Stomach (tissue), 19 donors: ENCODE measurements at places on chromosomes 4 and X.

DNA sequence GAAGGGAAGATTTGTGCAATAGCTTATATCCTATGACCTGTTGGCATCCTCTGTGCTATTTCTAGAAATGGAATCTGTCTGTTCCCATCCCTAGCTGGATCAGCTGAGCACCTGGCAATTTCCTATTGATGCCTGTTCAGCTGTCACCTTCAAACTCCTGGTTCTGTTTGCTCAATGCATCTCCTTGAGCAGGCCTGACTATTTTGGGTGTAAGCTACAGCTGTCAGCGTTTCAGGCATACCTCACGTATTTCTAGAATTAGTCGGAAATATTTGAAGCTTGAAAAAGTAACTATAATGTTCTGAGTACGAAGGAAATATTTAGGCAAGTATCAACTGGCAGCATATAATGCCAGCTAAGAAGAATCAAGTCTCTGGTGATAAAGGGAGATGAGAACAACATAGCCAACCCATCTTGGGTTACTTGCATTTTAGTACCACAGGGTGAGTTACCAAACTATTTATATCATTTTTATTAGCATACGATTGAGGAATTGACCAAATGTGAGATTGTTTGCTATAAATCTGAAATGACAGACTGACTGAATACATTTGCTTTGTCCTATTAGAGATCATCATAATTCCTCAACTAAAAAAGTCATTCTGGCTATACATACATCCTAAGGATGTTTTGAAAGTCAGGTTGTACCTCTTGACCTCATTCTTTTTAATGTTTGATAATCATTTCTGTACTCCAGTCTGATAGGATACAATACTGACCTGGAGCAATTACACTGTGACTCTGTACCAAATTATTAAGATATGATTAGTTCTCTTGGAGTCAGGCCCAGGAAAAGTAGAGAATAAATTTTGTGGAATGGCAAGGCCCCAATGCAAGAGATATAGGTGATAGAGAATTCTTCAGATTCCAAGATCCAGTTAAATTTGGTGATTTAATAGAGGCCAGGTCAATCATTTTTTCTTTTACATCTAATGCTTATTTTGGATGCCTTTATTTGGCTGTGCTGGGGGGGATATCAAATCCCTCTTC is 36.4 kb upstream of the PLAC1 start:
- DNase-seq, result no peak

DNA sequence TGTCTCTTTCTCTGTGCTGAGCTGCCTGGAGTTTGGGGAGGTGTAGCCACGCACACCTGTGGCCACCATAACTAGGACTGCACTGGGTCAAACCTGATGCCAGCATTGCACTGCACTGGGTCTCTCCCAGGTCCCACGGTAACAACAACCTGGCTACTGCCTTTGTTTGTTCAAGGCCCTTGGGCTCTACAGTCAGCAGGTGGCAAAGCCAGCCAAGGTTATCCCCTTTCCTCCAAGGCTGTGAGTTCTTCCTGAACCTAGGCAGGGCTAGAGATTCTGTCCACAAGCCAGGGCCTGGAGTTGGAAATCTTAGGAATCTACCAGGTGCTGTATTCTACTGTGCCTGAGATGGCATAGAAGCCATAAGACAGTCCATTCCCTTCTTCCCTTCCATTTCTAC is 126.7 kb upstream of the MAGEE2 start:
- DNase-seq, result no peak

DNA sequence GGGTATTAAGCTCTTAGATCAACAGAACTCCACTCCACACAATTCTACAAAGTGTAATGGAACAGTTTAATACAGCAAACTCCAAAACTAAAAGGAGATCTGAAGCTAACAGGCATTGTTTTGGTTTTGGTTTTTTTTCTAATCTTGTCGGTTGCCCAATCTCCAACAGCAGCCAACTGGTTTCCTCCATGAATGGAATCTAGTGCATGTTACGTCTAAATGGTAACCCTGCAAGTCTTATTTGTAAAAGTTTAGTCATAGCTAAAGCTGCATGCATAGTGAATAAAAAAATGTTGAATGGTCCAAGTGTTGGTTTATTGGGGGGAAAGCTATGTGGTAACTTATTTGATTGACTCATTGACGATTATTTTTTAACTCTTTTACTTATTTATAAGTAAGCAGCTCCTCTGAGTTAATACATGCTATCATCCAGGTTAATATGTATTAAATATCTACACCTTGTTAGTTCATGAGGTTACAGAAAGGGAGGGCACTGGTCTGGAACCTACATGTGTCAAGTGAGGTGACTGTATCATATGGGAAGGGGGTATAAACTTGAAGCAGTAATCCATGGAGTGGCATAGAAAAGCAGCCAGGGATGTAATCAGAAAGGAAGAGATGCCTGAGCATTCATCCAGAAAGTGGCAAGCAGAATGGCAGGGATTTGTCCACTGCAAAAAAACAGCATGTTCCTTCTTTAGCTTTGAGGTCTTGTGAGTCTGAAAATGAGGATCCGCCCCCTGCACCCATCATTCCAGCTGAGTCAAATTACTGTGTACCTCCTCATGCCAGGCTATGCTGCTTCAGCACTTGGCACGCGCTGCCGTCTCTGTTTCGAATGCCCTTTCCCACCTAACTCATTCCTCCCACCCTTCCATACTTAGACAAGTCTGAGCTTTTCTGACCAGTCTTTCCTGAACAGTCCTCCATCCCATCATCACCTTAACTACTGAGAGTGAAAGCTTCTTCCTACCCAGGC is 81.7 kb downstream of the PDGFC start:
- DNase-seq, result no peak

DNA sequence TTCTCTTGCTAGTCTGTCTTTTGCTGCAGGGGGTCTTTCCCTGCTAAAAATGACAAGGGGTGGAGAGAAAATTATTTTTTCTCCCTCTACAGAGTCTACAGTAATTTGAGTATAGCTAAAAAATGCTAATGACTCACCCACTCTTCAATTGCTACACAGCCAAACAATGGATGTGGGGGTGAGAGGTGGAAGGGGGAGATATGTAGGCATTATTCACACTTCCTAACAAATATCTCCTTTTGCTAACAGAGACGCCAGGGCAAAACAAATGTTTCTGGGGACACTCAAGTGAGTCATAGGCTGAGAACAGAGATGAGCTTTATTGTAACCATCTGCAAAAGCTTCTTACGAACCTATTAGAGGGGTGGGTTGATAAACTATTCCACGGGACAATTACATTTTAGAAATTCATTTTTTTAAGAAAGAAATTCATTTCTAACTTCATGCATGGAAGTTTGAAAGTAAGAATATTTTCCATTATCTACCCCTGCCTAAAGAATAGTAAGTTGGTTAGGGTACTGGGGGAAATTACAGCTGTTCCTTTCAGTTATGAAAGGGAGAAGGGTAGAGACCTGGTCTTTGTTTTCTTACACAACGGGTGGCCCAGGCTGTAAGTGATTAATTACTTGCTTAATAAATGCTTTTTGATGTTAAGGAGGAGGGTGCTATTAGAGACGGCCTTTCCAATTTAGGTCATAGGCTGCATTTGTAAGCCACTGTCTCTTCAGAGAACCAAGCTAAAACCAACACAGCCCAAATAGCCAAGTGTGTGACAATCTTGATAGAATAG is 12.8 kb downstream of the SCD5 start:
- no peak for DNase-seq

DNA sequence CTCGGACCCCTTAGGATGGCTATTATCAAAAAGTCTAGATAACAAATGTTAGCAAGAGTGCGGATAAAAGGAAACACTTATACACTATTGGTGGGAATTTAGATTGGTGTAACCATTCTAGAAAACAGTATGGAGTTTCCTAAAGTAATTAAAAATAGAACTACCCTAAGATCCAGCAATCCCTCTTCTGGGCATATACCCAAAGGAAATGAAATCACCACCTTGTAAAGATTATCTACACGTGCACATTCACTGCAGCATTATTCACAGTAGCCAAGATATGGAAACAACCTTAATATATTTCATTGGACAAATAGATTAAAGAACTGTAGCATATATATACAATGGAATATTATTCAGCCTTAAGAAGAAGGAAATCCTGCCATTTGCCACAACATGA is 462.4 kb downstream of the IQCM start:
- DNase-seq, result no peak

DNA sequence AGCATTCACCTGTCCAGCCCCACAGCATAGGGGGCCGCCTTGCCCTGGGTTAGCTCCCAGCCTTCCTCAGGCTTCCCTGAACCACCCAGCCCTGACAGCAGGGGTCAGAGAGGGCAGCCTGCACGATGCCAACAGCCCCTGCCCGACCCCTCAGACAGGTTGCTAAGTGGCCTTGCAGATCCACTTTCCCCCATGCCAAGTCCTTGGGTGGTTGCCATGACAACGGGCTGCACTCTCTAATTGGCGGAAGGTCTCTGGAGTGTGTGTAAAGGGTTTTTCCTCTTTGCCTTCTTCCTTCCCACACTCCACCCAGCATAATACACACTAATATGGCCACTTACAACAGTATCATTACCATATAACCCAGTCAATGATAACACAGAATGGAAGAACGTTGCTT is 99.6 kb upstream of the AFAP1 start:
- no peak for DNase-seq

DNA sequence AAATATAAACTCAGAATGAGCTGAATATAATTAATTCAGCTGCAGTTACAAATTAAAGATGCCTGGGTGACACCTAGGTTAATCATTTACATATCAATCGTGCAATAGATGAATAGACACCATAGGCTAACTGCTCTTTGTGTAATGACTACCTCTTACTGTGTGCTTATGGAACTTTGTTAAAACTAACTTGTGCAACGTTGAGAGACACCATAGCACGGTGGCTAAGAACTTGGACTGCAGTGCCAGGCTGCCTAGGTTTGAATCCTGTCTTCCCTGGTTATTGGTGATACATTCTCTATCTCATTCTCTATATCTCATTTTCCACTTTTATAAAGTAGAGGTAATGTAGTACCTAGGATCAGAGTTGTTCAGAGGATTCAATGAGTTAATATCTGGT is 46.9 kb downstream of the SMAD1 start:
- DNase-seq, result no peak

DNA sequence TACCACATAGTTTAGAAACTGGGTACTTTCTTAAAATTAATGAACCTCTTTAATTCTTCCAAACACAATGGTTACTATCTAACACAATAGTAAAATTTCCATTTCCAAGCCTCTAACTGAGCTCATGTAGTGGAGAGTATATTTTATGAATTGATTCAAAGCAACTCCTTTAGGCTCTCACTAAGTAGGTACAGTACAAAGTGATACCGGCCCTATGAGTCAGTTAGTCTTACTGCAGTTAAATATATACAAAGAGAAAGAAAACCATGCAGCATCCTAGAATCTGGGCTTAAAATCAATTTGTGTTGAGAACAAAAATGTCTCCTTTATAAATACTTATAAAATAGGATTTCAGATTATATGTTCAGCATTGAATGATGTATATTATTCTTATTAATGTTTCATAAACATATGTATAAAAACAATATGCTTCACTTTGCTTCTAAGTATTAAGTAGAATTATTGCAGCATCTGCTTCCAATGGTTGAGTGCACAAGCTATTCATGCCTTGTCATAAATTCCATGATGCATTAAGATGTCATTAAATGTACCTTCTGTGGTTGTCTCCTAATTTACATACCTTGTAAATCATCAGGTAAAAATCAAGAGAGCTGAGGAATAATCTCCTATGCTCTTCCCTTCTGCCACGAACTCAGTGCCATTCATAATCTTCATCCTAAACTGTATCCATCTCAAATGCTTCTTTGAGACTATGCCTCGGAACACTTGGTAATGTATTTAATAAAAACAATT is 1037.8 kb downstream of the STPG2 start:
- DNase-seq, result no peak

DNA sequence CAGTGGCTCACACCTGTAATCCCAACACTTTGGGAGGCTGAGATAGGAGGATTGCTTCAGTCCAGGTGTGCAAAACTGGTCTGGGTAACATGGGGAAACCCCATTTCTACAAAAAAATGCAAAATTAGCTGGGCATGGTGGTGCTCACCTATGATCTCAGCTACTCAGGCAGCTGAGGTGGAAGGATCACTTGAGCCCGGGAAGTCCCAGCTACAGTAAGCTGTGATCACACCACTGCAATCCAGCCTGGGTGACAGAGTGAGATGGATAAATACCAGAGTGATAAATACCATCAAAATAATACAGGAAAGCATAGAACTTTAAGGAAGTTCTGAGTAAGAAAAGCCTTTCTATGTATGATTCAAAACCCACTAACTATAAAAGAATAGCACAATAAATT is 52.8 kb downstream of the LRBA start:
- DNase-seq, result no peak

- DNase-seq, result no peak
These were observed 29.0 kb downstream of the VCX3A start for GRCh38 chrX:6505960-6506359.

GRCh38 chr4:85738721-85739120 is 263.8 kb downstream of the ARHGAP24 start:
- no peak for DNase-seq

DNA sequence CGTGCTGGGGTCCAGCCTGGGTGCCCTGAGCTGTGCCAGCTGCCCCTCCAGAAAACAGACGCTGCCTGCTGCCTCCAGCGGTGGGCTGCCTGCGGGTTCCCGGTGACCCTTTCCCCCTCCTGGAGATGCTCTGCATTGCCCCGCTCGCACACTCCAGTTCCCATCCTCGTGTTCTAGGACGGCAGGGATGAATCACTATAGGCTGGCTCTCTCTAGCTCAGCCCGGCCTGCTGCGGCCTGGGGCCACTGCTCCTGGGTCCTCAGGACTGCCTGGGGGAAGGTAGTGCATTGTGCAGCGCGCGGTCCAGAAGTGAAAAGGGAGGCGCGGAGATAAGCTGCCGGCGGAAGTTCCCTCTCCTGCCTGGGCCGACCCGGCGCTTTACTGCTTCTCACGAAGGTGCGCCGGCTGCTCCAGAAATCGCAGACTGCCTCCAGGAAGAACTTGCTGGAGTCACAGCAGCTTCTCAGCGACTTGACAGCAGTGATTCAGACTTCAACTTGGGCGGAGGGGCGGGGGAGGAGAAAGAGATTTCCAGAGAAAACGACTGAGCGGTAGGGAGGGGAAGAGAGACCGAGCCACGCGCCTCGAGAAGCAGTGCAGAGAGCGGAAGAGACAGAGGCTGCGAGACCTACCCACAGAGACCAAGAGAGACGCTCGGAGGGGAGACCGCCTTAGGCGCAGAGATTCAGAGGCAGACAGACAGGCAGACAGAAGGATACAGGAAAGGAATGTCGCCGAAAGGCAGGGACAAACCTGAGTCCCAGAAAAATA is 6.7 kb upstream of the MSX1 start:
- DNase-seq, result peak; percentile 66

GRCh38 chrX:68180579-68180978 is 252.7 kb downstream of the OPHN1 start:
- no peak for DNase-seq

- no peak for DNase-seq
These were observed 176.3 kb upstream of the GK2 start for GRCh38 chr4:79584352-79584751.

- DNase-seq, result no peak
These were observed 124.0 kb upstream of the HPGD start for GRCh38 chr4:174646326-174646725.

GRCh38 chrX:11647138-11647537 is 18.6 kb downstream of the ARHGAP6 start:
- DNase-seq, result no peak
